Aorta (tissue), 5 donors: ENCODE measurements at places on chromosomes 2 and 18. TPM values are rescaled to one million over a fixed set of nuclear protein-coding genes. Genes with fewer than 3 reads are reported as not detected.

The GCFC2 gene
- 22.8 TPM for total RNA-seq

The LGALSL gene
- 26.8 TPM for total RNA-seq

The IFIH1 gene
- 16.3 TPM for total RNA-seq

The TUBA3E gene
- total RNA-seq: not detected

The FSHR gene
- not detected for total RNA-seq

The HOXD12 gene
- not detected for total RNA-seq

The CEP76 gene
- 7.3 TPM for total RNA-seq

The CAMKMT gene
- 14.1 TPM for total RNA-seq

The MAP3K19 gene
- not detected for total RNA-seq

The CLEC4F gene
- 0.72 TPM for total RNA-seq

The SCG2 gene
- total RNA-seq: 6.0 TPM

The ABCG8 gene
- not detected for total RNA-seq

The HAT1 gene
- total RNA-seq: 27.8 TPM

The EML6 gene
- total RNA-seq: 2.7 TPM

The SIGLEC15 gene
- total RNA-seq: 0.91 TPM
